ENCODE measurements at places on chromosomes 1 and 21.

DNA sequence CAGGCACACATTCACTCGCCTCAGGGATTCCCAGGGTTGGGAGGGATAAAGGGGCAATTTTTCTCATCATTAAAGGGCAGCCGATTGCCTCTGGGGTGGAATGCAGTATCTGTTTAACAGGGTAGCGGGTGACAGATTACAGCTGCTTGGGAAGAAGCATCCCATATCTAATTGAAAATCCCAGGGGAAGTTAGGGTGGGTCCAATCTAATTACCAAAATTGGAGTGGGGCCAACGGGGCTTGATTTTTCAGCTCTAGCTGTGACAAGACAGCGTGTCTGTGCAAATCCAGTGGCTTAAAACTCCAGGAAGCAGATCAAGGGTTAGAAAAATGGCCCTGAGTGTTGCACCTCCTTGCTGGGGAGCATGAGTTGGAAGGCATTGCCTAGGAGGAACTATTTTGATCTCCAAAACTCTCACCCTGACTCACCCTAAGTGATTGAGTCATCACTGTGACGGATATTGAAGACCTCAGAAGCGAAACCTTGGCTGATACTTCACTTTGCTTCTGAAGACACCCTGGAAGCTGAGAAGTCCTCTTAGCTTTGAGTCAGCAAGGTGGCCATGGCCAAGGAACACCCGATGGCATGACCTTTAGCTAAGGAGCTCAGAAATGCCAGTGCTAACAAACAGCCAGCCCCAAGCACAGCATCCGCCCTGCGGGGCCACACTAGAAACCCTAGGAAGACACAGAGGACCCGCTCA lies 46.0 kb downstream of the GRHL3 start:
- DNase-seq = peak; percentile 53

GRCh38 chr1:86753700-86754099 lies 49.3 kb downstream of the SH3GLB1 start:
- no peak for DNase-seq

DNA sequence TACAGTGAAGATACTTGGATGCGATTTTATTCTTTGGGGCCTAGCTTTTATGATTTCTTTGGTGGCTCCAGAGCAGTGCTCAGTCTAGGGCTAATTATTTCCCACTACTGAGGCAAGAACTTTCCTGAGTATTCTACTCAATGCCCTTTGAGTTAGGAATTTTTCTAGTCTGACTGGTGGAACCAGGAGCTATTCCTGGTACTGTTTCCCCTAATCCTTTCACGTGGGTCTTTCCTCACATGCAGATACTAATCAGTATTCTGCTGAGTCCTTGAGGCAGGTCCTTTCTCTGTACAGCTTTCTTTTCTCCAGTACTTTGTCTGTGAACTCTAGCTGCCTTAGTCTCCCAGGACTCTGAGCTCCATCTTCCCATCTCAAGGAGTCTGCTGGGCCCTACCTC lies 76.7 kb downstream of the TRIM11 start:
- no peak for DNase-seq

DNA sequence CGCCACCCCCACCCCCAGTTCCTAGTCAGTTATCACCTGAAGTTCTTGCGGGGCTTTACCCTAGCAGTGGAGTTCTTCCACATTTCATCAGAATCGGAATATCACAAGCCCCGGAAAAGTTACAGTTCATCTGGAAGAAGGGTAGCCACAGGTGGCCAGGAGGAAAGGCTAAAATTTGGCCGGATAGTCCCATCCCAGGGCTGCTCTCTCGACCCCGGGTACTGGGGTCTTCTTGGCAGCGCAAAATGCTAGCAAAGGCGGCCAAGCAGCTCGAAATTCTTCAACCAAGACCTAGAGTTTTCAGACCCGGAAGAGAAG lies 7.9 kb downstream of the HLX start:
- DNase-seq = no peak

- DNase-seq = no peak
Measured at GRCh38 chr1:230375147-230375546, 51.0 kb downstream of the PGBD5 start.

- no peak for DNase-seq
Measured at GRCh38 chr1:232554409-232554808, 75.5 kb downstream of the SIPA1L2 start.

- DNase-seq = no peak
Measured at GRCh38 chr1:13774121-13774520, 74.1 kb downstream of the PRDM2 start.

DNA sequence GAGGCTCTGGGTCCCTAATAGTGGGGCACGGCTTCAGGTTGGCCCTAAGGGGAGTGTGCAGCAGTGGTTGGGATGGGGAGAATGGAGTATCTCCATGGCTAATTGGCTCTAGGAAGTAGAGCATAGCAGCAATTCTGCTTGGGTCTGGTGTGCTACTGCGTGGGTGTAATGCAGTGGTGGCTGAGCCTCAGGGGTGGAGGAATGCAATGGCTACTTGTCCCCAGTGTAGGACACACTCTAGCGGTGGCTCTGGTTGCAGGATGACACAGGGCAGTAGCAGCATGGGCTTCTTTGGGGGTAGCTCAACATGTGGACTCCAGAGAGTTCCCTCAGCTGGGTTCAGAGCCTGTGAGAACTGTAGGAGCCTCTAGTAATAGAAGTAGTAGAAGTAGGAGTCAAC lies 91.2 kb upstream of the FAM78B start:
- DNase-seq = no peak

GRCh38 chr1:146051452-146051851 lies 29.9 kb upstream of the HJV start:
- DNase-seq = no peak

GRCh38 chr1:67710417-67710816 lies 25.4 kb downstream of the GADD45A start:
- DNase-seq = no peak

DNA sequence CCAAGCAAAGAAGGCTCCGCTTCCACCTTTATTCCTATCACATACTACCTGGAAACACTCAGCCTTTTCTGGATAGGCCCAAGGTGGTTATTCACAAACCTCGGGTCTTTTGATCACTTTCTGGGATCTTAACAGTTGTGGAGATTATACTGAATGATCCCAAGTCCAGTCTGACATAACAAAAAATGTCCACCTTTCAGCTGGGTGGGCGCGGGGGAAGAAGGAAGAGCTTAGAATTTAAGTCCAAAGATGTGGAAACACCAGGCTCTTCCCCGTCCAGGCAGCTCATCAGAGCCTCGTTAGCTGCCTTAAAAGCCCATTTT lies 338 bp upstream of the C1orf53 start:
- no peak for DNase-seq

- no peak for DNase-seq
Measured at GRCh38 chr1:88204111-88204510, 480.0 kb upstream of the PKN2 start.

DNA sequence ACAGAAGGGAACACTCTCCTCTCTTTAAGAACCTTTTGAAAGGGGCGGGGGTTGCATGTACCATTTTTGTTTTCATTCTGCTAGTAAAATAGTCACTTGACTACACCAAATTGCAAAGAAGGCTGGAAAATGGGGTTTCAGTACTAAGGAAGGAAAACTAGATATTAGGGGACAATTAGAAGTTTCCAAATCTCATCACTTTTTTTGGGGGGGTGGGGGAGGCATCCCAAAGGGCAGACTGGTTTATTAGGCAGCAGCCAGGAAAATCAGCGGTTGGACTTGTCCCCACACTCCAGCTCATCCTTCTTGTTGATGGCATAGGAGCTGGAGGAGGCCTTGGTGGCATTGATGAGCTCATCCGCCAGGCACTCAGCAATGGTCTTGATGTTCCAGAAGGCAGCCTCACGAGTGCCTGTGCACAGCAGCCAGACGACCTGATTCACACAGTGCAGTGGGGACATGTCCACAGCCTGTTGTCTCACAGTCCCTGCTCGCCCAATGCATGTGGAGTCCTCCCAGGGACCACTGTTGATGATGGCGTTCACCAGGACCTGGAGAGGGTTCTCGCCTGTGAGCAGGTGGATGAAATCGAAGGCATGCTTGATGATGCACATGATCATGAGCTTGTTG lies 1.7 kb upstream of the TMEM50B start:
- DNase-seq = no peak

- DNase-seq = no peak
Measured at GRCh38 chr1:41731516-41732030, 187.1 kb downstream of the HIVEP3 start.

DNA sequence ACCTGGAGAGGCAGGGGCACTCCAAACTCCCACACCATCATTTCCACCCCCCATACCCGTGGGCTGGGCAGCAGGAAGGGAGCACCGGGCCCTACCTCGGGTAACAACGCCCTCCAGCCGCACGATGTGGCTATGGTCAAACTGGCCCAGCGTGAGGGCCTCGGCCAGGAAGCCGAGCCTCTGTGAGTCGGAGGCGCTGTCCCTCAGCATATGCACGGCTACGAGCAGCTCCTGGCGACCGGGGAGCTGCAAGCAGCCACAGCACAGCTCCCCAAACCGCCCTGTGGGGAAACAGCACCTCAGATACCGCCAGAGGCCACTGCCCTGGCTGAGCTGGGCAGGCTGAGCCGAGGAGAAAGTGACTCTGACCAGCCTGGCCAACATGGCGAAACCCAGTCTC lies 29.2 kb downstream of the CDCA8 start:
- no peak for DNase-seq

DNA sequence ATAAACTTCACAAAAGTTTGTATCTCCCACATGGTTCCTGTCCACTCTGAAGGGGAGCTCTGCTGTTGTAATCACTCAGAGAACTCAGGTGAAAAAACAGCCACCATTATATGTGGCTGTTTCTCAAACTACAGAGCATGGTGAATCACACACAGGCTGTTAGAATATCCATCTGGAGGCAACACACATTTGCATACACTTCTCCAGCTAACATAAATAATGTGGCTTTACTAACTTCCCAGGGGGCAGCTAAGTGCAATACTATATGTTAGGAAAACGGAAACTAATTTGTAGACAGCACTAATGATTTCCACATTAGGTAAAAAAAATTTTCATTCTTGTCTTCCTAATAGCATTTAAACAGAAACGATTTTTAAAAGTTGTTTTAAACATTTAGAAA lies 49.3 kb downstream of the PTGFR start:
- peak; percentile 61 for DNase-seq

DNA sequence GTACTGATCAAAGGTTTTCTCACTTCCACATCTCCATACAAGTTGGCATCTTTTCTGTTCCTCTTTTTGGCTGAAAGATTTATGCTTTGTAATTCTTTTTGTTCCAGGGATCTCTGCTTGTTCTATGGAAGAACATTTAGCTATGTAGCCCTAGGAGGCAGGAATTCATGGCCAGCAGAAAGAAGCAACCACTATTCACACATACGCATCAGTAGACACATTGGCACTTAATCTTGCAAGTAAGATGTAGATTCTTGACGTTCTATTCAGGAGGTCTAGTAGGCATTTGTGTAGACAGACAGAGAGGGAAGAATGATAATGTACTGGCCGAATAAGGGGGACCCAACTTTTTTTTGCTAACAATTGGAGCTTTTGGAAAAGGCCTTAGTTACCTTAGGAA lies 336.0 kb downstream of the NUF2 start:
- DNase-seq = no peak

GRCh38 chr1:42157667-42158066 lies 4.5 kb downstream of the GUCA2B start:
- DNase-seq = no peak

- no peak for DNase-seq
Measured at GRCh38 chr1:110786802-110787327, 86.1 kb upstream of the CD53 start.

DNA sequence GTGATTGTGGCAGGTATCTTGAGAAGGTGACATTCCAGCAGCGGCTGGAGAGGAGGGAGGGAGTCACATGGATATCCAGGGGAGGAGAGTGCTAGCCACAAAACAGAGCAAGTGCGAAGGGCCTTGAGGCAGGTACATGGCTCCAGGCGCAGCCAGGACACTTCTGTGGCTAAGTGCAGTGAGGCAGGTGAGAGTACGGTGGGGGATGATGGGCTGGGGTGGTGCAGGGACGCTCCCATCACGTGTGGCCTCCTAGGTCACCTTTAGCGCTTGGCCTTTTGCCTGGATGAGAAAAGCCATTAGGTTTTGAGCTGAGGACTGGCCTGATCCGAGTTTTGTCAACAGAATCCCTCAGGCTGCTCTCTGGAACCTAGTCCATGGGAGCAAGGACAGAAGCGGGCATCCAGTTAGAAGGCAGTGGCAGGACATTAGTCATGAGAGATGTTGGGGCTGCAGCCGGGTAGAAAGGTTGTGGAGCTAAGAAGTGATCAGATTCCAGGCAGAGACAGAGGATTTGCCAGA lies 31.6 kb downstream of the SMYD2 start:
- DNase-seq = no peak

GRCh38 chr1:15186846-15187151 lies 33.3 kb downstream of the TMEM51 start:
- no peak for DNase-seq

- DNase-seq = no peak
Measured at GRCh38 chr1:51708911-51709760, 92.2 kb downstream of the OSBPL9 start.

- no peak for DNase-seq
Measured at GRCh38 chr1:168920456-168921094, 185.9 kb upstream of the ATP1B1 start.

- no peak for DNase-seq
Measured at GRCh38 chr21:42276526-42277154, 38.6 kb downstream of the TFF3 start.

DNA sequence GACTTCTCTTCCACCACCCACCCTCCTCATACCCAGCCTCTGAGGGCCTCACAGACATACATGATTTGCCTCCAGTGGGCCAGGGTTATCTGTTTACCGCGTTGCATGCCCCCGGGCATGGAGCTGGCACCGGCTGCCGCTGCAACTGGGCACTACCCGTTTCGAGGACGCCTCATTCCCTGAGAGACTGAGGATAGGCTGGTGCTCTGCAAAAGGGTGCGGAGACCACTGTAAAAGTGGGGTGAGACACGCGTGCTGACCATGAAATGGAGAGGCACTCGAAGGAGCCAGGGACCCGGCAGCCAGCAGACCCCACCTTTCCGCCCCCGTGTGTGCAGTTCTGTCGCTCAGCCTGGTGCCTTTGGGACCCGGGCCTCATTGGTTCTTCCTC lies 20.6 kb downstream of the TP73 start:
- no peak for DNase-seq

DNA sequence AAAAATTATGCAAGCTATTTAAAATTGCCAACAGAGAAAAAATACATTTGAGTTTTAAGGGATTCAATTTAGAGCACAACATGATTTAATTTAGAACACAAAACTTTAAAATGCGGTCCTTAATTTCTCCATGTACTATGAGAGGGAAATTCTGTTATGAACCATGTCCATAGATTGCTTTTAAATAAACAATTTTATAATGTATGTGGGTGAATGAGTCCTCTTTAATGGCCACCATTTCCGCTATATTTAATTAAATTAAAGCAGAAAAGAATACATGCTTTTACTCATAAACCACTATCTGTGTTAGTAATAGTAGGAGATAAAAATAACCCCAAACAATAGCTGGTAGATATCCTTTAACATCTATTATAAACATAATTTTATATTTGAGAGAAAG lies 914.6 kb downstream of the LTN1 start:
- DNase-seq = no peak

GRCh38 chr1:187396226-187396625 lies 567.5 kb downstream of the PLA2G4A start:
- no peak for DNase-seq

Measured in fibroblast of skin of left biceps (primary cell).